ENCODE measurements at places on chromosomes 1 and 21.

DNA sequence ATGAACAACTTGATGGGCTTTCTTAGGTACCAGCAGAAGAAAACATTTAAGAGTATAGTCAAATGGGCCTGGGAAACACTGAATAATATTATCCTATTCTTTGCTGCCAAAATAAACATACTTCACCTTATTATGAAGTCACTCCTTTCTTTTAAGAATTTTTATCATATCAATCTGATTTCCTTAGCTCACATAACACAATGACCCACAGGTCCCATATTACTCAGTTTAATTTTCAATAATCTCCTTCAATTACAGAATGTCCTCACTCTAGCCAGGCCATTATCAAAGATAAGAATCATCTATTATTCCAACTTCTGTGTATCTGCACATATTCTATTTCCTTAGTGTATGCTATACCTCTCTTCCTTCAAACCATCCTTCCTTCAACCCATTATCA, 63.0 kb downstream of the PIGK start:
- DNase-seq, result no peak

DNA sequence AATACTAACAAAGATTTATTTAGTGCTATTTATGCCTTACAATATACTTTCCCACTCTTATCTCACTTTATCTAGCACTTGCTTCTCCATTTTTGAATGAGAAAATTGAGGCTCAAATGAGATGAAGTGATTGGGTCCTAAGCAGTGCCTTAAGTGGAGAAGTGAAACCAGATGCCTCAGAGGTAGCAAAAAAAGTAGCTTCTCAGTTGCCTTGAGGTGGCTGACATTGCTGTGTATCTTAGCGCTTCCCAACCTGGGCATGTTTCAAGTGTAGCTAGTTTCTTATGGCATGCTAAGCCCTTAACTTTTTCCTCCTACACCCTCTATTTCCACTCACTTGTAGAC, 390.4 kb downstream of the OMA1 start:
- DNase-seq, result no peak

DNA sequence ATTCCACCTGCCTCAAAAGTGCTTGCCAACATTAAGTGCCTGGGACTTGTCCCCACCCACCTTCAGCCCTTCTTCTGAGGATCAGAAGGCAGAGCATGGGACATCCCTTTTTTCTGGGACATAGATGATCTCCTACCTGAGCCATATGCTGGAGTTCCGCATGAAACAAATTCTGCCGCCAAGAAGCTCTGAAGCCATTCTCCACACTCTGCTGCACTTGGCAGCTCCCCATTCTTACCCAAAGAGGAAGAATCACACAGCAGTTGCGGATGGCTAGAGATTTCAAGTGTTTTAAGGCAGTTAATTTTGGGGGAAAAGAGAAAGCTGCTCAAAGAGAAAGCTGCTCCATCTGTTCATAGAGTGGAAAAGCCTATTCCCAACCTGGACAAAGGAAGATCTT, 197.3 kb upstream of the COA6 start:
- no peak for DNase-seq

- no peak for DNase-seq
Observed at GRCh38 chr1:214425101-214425500, 126.3 kb downstream of the PTPN14 start.

- DNase-seq, result no peak
Observed at GRCh38 chr1:246567646-246568235, 1.5 kb downstream of the CNST start.

DNA sequence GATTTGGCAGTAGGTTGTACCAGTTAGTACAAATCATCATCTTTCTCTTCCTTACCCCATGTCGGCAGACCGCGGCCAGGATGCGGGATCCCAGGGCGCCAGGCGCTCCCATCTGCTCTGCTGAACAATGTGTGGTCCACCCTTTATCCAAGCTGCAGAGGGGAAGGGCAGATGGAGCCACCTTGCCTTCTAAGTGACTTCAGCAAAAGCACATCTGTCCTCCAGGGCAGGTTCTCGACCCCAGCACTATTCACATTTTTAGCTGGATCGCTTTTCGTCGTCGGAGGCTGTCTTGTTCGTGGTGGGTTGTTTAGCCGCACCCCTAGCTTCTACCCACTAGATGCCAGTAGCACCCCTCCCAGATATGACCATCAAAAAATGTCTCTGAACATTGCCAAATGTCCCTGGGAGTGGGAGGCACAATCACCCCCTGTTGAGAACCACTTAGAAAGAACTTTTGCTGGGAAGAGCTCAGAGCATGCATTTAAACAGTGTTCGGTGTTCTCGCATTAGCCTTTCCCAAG, 58.1 kb upstream of the SIM2 start:
- DNase-seq, result no peak

GRCh38 chr1:18197299-18197698, 89.7 kb downstream of the IGSF21 start:
- DNase-seq, result no peak

- no peak for DNase-seq
Observed at GRCh38 chr1:38418195-38419030, 371.8 kb upstream of the POU3F1 start.

GRCh38 chr1:110035236-110035752, 870 bp downstream of the STRIP1 start:
- no peak for DNase-seq

GRCh38 chr1:220924331-220924970, 45.2 kb downstream of the HLX start:
- DNase-seq, result no peak

- no peak for DNase-seq
Observed at GRCh38 chr21:40881767-40882166, 34.8 kb upstream of the DSCAM start.

DNA sequence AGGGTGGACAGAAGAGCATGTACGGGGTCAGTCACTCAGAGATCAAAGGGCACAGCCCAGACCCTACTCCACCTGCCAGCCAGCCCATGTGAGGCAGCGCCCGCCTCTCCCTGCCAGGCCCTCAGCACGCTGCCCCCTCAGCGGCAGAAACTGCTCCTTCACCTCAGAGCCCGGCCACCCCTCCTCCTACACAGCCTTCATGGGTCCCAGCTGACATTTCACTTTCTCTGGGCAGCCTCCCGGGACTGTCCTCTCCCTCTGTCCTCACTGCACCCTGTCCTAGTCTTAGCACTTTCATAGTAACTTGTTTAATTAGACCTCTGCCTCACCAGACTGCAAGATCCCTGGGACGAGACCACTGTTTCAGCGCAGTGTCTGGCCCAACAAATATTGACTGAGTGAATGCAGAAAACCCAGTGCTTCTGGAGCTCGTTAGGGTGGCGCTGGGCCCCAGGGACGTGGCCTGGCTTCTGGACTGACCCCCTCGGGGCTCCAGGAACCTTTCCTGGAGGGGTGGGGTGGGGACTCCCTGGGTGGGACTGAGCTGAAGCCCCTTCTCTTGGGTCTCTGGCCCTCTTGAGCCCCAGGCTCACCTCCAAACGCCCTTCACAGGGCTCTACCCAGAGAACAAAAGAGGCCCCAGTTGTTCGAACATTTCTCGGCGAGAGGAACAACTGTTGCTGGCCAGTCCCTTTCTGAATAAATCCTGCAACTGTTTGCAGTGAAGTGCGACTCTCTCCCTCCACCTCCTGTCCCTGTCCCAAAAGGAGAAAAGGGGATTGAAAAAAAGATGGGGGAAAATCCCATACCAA, 114.9 kb downstream of the CASZ1 start:
- no peak for DNase-seq

- DNase-seq, result no peak
Observed at GRCh38 chr1:6417961-6418667, 1.6 kb downstream of the HES2 start.

DNA sequence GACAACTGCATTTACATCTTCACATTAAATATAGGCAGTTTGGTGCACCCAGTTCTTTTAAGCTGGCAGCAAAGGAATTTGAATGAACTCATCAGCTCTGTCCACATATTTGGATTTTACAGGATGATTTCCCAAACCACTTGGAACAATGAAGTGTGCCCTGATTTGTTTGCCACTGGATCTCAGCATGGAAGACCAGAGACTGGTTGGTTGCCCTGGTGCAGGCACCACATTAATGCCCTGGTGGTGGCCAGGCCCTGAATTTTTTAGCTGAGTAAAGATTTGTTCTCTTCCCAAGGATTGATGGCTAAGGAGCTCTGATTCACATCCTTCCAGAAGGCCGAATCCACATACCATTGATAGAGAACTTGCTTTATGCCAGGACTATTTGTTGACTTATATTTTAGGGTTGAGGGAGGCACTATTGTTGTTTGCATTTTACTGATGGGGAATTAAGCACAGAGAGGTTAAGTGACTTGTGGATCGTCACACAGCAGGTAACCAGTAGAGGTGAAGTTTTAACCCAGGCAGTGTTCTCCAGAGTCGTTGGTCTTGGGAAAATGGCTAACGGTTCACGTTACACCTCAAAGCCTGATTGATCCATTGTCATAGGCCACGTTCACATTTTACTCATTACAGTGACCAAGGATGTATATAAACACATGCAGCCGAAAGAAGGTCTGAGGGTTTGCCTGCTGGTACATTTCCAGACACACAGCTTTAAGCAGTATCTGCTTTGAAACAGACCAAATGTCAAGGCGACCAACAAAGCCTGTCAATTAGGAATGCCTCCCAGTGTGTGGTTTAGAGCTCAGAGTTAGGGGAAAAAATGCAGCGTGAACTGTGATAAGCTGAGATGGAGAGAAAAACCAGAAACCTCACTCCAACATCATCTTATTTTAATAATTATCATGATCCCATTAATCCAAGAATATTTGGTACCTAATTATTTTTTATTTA, 50.7 kb downstream of the KAZN start:
- DNase-seq, result no peak

DNA sequence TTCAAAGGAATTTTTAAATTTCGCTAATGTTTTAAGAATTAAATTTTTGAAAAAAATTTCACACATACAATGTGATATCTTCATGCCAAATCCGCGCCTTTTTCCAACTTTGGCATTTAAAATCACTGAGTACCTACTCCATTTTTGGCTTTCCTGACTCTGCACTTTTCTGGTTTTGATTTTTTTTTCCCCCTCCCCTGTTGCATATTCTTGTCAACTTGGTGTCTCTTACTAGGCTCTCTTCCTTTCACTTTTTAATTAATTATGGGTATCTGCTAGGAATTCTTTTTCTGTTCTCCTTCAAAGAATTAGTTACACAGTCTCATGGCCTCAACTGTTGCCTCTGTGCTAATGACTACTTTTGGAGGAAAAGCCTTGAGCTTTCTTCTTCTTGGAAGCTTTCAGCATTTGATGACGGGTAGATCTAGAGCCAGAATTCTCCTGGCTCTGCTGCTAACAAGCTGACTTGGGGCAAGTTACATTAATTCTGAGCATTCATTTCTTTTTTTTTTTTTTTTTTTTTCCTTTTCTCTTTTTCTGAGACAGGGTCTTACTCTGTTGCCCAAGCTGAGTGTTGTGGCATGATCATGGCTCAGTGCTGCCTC, 1.8 kb downstream of the AGL start:
- no peak for DNase-seq

GRCh38 chr1:36988741-36989193, 45.5 kb downstream of the GRIK3 start:
- no peak for DNase-seq

DNA sequence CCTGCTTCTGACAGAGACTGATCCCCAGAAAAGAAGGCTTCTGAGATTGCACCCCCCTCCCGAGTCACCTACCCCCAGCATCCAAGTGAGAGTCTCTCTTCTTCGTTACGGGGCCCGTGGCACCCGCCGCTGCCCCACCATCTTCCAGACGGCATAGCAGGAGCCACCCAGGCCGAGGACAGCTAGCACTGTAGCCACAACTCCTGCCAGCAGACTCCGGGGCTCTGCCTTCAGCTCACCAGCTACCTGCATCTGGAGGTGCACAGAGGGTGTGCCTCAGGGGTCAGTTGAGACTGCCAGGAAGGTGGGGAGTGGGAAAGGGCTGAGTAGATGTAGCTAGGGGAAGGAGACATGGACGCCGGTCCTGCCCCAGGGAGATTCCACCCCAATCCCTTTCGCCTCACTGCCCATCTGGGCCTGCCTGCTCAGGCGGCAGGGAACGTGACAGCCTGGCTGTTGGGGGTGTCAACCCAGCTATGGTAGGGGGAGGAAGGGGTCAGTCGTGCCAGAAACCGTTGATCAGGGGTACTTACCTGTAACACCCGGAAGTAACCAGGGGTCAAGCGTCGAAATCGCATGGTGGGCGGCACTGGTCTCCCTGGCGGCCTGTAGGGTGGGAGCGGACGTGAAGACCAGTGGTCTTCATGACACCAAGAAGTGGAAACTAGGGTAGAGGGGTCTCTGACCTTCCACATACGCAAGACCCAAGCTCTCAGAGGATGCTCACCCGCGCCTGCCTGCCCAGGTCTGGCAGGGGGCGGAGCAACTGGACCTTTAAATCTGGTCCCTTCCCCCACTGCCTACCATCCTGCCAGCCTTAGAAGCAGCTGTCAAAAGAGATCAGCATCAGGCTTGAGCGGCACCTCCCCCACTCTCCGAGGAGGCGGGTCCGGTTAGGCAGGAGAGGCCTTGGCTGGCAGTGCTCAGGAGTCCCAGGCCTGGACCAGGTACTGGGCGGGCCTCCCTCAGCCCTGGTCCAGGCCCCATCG, at the start of gene ZNF593OS:
Gene ZNF593OS, minus strand, starts transcription at position 749 of the 989 bp plus-strand sequence. Its CDS starts 171 bp downstream, at position 578.
- no peak for DNase-seq

- DNase-seq, result no peak
Observed at GRCh38 chr1:185694081-185694480, 40.1 kb upstream of the HMCN1 start.

- no peak for DNase-seq
Observed at GRCh38 chr1:117564227-117565075, 41.4 kb upstream of the TENT5C start.

DNA sequence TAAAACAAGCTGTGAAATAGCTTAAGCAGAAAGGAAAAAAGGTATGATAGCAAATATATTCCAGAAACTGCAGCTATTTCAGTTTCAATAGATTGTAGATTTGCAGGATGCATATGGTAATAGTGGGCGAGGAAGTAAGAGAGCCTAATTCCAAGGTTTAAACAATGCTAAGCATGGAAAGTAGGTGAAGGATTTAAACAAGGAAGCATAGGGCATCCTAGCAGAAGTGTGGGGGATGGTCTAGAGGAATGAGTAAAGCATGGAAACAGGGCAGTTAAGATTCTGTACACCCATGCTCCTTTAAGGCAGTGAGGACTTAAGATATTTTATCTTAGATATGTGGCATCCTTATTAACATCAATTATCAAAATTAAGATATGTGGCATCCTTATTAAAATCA, 2.6 kb downstream of the IVNS1ABP start:
- DNase-seq, result no peak

DNA sequence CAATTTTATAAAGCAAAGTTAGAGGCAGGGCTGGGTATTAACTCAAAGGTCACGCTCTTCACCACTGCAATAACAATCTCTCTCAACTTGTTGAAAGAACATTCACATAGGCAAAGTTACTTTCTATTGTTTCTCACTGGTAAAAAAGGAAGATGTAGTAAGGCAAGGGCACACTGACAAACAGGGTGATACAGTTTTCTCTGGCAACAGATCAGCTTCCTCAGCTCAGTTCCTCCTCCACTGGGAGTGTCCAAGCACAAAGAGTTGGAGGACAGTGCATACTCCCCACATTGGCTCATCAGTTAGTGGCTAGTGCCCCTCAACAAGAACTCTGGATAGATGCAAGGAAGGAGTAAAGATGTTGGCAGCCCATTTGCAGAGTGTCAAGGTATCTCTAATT, 3.7 kb downstream of the PLPPR4 start:
- no peak for DNase-seq

GRCh38 chr1:228851193-228851592, 115.9 kb downstream of the RHOU start:
- no peak for DNase-seq
